ENCODE measurements at places on chromosomes 7 and 10. TPM values are rescaled to one million over a fixed set of nuclear protein-coding genes. Genes with fewer than 3 reads are reported as not detected.

DNA sequence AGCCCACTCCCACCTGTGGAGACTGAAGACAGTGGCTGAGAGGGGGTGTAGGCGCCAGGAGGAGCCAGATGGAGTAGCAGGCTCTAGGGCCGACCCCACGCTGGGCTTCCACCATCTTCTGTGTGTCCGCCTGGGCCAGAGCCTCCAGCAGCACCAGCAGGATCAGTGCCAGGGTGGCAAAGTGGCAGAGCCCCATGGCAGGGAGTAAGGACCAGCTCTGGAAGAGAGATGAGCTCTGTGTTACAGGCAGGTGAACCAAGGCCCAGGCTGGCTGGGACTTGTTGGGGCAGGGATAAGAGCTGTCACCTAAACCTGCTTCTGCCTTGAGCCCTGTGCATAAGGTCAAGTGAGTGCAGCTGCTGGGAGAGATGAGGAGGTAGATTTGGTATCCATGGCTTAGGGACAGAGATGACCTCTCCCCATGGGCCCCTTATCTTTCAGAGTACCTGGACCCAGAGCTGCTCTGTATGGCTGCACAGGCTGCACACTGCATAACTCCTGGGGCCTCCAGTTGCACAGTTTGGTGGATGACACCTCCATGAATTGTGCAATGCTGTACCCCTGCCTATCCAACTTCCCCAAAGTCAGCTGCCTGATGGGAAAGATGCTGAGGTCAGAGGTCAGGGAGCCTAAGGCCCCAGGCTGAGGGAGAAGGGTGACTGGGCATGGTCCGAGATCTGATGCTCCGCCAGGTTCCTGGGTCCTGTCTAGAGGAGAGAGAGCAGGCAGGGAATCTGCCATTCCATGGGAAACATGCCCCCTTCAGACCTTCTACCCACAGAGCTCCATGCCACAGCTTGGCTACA lies 7.4 kb upstream of the SAMD8 start:
- H3K36me3 ChIP-seq = no peaks in the 10 kb centered on the region
- no peak overlapping the region for H3K27ac ChIP-seq
- no peak overlapping the region for H3K4me3 ChIP-seq
- no peak for DNase-seq

DNA sequence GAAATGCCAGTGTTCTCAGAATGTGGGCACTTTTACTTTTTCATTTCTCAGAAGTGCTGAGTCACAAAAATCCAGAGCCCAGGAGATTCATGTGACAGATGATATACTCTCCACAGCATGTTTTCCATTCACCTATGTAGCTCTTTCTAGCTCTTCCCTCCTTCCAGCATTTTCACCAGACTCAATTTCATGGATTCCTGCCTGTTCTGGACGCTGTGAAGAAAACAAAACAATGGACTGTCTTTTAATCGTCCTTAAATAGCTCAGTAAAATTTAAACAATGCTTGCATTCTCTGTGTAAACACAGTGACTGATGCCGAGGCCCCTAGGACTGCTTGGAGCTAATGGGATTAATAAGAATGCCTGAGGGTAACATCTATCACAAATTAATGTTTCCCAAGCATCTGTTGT lies 25.5 kb downstream of the ZNF713 start:
- no peaks in the 10 kb centered on the region for H3K27me3 ChIP-seq
- H3K4me1 ChIP-seq = no peaks in the 10 kb centered on the region
- no peaks in the 10 kb centered on the region for H3K36me3 ChIP-seq
- no peak overlapping the region for H3K27ac ChIP-seq
- H3K4me3 ChIP-seq = no peak overlapping the region

GRCh38 chr7:156194813-156195212 lies 382.6 kb upstream of the SHH start:
- H3K27me3 ChIP-seq = no peaks in the 10 kb centered on the region
- peaks cover 3% of the 10 kb centered on the region for H3K36me3 ChIP-seq
- no peak overlapping the region for H3K27ac ChIP-seq
- no peak for DNase-seq

- H3K4me3 ChIP-seq = no peak overlapping the region
- DNase-seq = no peak
- H3K4me1 ChIP-seq = no peaks in the 10 kb centered on the region
- H3K36me3 ChIP-seq = no peaks in the 10 kb centered on the region
- H3K27me3 ChIP-seq = no peaks in the 10 kb centered on the region
Measured at GRCh38 chr10:20429742-20430141, 467.4 kb downstream of the NEBL start.

- H3K4me3 ChIP-seq = no peak overlapping the region
- no peaks in the 10 kb centered on the region for H3K36me3 ChIP-seq
- no peak overlapping the region for H3K27ac ChIP-seq
Measured at GRCh38 chr7:5414916-5415315, 8.7 kb downstream of the TNRC18 start.

DNA sequence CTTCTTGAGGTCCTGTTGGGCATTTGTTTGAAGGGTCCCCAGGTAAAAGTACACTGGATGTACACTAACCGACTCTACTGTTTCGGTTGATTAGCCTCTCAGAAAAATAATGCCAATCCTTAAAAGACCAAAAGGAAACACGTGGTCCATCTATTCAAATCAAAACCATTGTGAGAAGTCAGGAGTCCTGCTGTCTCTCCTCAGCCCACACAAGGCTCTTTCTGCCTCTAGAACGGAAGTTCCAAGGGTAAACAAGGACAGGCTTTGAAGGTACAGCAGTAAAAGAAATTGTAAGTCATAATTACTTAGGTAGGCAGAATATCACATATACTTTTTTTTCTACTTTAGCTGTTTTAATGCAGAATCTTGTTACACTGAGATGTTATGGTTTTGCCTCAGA lies 71.7 kb upstream of the TPK1 start:
- DNase-seq = no peak
- H3K4me3 ChIP-seq = no peak overlapping the region
- peaks cover 20% of the 10 kb centered on the region for H3K4me1 ChIP-seq

The CYP26A1 gene
- 2.8 TPM for total RNA-seq

DNA sequence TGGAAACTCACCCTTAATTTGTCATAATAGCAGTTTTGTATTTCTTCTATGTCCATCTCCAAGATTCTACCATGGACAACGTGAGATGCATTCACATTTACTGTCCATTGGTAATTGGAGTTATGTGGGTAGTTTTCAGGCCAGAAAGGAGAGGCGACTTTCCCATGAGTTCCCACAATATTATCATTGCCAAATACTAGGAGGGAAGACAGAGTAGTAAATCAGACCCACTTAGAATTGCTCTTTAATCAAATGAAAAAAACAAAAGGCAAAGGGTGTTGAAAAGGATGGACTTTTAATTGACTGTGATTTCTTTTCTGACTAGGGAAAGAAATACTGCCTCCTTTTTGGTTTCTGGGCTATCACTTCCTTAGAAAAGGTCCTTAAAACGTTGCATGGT lies 121.7 kb upstream of the RSU1 start:
- no peak overlapping the region for H3K27ac ChIP-seq
- 0 out of 2 replicates have a peak, but pooled peaks cover 4% of the 10 kb centered on the region for H3K4me1 ChIP-seq
- DNase-seq = no peak
- no peaks in the 10 kb centered on the region for H3K36me3 ChIP-seq
- H3K27me3 ChIP-seq = no peaks in the 10 kb centered on the region
- no peak overlapping the region for H3K4me3 ChIP-seq

Measured in GM23338 (cell line).